ENCODE measurements at places on chromosomes 16 and 17. TPM values are rescaled to one million over a fixed set of nuclear protein-coding genes. Genes with fewer than 3 reads are reported as not detected.

Gene SLC38A8
- not detected for total RNA-seq

DNA sequence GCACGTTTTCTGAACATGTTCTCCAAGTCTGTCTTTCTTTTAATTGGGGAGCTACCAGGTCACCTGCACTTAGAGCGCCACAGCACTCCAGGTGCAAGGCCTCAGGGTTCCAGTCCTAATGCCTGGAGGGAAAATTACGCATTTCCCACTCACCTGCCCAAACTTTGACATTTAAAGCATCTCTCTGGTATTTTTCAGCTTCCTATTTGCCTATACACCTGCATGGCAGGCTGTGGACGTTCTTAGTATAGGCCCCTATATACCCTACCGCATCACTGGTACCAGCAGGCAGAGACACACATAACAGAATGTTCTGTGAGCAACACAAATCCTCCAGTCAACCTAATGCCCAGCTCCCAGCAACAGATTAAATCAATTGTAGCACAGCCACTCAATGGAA is 213.3 kb downstream of the MRTFB start:
- no peak overlapping the region for H3K27ac ChIP-seq
- H3K4me3 ChIP-seq: peak overlapping the region; percentile 83
- H3K36me3 ChIP-seq: no peaks in the 10 kb centered on the region

- no peaks in the 10 kb centered on the region for H3K27me3 ChIP-seq
- peaks cover 7% of the 10 kb centered on the region for H3K4me1 ChIP-seq
- no peak overlapping the region for H3K27ac ChIP-seq
- H3K4me3 ChIP-seq: no peak overlapping the region
- no peaks in the 10 kb centered on the region for H3K36me3 ChIP-seq
- no peak for DNase-seq
Observed at GRCh38 chr16:11907160-11907970, 8.4 kb downstream of the GSPT1 start.

- H3K27ac ChIP-seq: no peak overlapping the region
- H3K4me3 ChIP-seq: no peak overlapping the region
- H3K27me3 ChIP-seq: no peaks in the 10 kb centered on the region
- H3K4me1 ChIP-seq: peaks cover 9% of the 10 kb centered on the region
Observed at GRCh38 chr16:77890075-77890474, 101.7 kb downstream of the VAT1L start.

Gene ABCA9
- total RNA-seq: 0.13 TPM

DNA sequence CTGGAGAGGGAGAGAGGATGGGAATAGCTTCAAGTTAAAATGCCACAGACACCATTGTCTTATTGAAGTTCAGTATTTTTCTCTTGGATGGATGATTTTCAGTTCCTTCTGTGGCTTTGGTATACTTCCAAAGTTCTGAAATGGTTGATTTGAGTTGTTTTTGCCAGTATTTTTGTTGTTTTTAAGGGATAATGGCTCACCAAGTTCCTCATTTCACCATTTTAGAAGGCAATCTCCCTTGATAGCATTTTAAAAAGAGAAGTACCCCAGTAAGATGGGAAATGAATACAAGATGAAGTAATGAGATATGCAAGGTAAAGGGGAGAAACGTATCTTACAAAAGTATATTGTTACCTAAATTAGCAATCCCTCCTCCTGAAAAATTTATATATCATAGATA is 18.5 kb upstream of the SPDYE4 start:
- no peak overlapping the region for H3K4me3 ChIP-seq
- H3K4me1 ChIP-seq: peaks cover 4% of the 10 kb centered on the region
- DNase-seq: no peak
- H3K27me3 ChIP-seq: no peaks in the 10 kb centered on the region
- H3K36me3 ChIP-seq: no peaks in the 10 kb centered on the region
- H3K27ac ChIP-seq: no peak overlapping the region

DNA sequence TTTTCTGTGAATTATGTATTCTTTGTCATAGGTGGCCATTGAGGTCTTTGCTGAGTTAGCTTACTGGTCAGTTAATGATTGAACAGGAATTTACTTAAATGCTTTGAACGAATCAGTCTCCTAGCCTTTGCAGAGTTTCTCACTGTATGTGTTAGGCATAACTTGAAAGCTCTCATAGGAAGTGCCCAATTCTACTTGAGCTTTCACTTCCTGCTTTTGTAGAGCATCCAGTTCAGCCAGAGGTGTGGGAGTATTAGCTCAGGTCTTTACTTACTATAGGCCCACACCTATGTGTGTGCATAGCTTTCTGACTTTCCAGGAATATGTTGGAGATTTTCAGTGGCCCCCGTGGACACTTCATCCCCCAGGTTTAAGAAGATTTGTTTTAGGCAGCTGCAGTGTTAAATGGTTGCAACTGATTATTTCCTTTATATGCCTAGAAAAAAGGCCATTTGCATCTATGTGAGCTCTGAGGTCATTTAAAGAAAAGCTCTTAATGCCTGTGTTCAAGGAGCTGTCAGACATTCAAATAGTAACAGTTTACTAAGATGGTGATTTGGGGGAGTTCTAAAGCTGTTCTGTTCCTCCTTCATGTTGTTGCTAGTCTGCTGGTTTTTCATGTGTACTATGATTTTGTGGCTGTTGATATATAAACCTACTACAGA is 62.3 kb downstream of the PHKB start:
- no peak overlapping the region for H3K4me3 ChIP-seq
- H3K27ac ChIP-seq: peak overlapping the region; percentile 59
- H3K27me3 ChIP-seq: no peaks in the 10 kb centered on the region
- peaks cover 8% of the 10 kb centered on the region for H3K4me1 ChIP-seq
- H3K36me3 ChIP-seq: no peaks in the 10 kb centered on the region
- DNase-seq: no peak

DNA sequence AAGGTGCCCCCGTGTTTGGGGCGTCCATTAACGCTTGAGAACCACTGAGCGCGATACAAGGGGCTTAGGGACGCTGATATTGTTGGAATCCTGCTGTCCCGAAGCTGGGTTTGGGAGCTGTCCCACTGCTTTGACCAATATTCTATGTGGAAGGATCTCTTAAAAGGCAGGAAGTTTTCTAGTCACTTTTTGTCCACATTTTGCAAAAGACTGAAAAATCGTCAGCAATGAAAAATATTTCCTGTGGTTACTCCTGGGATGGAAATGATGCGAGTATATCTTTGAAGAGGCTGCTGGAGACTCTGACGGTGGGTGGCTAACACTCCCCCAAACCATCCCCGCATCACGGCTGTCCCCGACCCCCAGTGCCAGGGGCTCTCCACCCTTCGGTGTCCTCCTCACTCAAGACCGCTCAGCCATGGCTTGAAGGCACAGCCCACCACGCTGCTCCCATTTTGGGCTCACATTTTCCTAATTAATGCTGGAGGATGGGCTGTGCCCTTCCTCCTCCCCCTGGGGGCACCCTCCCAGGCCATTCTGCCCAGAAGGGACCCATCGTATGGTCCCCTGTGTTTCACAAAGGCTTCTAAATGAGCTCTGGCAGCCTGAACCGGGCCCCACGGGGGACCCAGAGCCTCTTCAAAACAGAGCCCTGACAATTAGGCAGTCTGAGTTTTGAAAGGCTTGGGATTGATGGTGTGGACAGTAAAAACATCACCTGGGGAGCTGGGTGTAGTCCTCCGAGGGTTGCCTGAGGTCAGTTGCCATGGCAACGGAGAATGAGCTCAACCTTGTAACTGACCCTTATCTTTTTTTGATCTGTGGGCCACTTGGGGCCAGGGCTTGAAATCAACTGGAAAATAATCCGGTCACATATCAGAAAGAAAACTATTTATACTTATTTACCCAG is 158.6 kb downstream of the C16orf78 start:
- H3K36me3 ChIP-seq: no peaks in the 10 kb centered on the region
- no peak overlapping the region for H3K27ac ChIP-seq
- no peak overlapping the region for H3K4me3 ChIP-seq
- peaks cover 72% of the 10 kb centered on the region for H3K4me1 ChIP-seq

DNA sequence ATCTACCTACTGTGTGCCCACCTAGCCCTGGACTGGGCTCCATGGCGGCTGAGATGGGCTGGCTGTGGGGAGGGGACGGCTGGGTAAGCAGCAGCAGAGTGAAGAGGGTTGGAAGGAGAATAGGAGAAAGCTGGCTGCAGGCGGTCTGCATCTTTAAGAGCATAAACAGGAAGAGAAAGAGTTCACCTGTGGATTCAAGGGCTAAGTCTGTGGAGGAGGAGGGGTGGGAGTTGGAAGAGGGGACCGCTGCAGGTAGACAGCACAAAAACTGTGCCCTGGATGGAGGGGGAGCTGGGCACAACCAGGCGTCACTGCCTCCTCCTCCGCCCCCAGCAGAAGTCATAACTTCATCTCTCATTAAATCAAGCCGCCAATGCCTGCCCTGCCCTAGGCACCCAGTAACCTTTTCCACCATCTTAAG is 677 bp downstream of the SLC13A2 start:
- no peaks in the 10 kb centered on the region for H3K4me1 ChIP-seq
- no peaks in the 10 kb centered on the region for H3K36me3 ChIP-seq
- DNase-seq: no peak
- H3K27me3 ChIP-seq: peaks cover 5% of the 10 kb centered on the region

DNA sequence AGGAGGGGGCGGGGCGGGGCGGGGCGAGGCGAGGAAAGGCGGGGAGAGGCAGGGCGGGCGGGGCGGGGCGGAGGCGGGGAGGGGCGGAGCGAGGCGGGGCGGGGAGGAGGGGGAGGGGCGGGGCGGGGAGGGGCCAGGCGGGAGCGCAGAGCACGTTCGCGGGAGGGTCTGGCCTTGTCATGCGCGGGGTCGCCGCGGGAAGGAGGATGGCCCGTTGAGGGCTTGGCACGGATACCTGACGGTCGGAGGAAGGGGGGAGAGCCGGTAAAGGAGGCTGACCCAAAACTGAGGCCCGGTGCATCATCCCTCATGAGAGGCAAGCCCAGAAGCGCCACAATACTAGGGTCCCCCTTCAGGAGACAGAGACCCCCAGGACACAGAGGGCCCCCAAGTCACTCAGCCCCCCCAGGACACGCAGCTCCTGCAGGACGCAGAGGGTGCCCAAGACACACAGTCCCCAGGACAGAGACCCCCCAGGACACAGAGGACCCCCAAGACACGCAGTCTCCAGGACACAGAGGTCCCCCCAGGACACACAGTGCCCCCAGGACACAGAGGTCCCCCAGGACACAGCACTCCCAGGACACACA is 593 bp upstream of the WDR45B start:
- no peaks in the 10 kb centered on the region for H3K36me3 ChIP-seq
- no peak overlapping the region for H3K27ac ChIP-seq
- peaks cover 6% of the 10 kb centered on the region for H3K4me1 ChIP-seq
- no peaks in the 10 kb centered on the region for H3K27me3 ChIP-seq

Gene COX6A2
- total RNA-seq: not detected

GRCh38 chr17:56912105-56912999 is 1.5 kb downstream of the TRIM25 start:
- peaks cover 40% of the 10 kb centered on the region for H3K27me3 ChIP-seq
- H3K36me3 ChIP-seq: no peaks in the 10 kb centered on the region
- no peak overlapping the region for H3K4me3 ChIP-seq
- DNase-seq: no peak
- no peak overlapping the region for H3K27ac ChIP-seq

Gene ITGA2B
- 8.0 TPM for total RNA-seq

Gene HBM
- not detected for total RNA-seq

- H3K4me1 ChIP-seq: peaks cover 10% of the 10 kb centered on the region
- no peak overlapping the region for H3K4me3 ChIP-seq
- H3K36me3 ChIP-seq: no peaks in the 10 kb centered on the region
- no peak overlapping the region for H3K27ac ChIP-seq
Observed at GRCh38 chr17:36469733-36470132, 16.7 kb upstream of the ZNHIT3 start.

- H3K4me1 ChIP-seq: peaks cover 3% of the 10 kb centered on the region
- no peak overlapping the region for H3K27ac ChIP-seq
- no peaks in the 10 kb centered on the region for H3K27me3 ChIP-seq
- H3K4me3 ChIP-seq: no peak overlapping the region
- no peaks in the 10 kb centered on the region for H3K36me3 ChIP-seq
Observed at GRCh38 chr16:10137341-10137740, 44.9 kb downstream of the GRIN2A start.

DNA sequence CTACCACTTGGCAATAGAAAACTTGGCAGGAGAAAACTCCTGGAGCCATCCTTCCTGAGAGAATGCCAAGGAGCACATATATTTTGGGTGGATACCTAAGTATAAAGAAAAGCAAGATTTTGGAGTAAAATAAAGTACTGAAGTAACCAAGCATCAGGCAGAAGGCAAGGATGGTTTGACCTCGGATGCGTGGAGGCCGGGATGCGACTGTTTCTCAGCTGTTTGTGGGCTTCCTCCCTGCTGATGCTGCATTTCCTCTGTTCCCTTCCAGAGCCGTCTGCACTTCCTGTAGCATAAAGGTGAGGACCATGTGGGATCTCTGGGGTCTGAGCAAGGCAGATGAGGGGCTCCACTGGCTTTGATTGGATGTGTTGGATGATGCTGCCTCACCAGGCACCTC is 5.5 kb upstream of the TCF25 start:
- peaks cover 4% of the 10 kb centered on the region for H3K36me3 ChIP-seq
- H3K4me1 ChIP-seq: no peaks in the 10 kb centered on the region
- no peak for DNase-seq
- no peak overlapping the region for H3K27ac ChIP-seq

Gene ABCA10
- total RNA-seq: 0.21 TPM

DNA sequence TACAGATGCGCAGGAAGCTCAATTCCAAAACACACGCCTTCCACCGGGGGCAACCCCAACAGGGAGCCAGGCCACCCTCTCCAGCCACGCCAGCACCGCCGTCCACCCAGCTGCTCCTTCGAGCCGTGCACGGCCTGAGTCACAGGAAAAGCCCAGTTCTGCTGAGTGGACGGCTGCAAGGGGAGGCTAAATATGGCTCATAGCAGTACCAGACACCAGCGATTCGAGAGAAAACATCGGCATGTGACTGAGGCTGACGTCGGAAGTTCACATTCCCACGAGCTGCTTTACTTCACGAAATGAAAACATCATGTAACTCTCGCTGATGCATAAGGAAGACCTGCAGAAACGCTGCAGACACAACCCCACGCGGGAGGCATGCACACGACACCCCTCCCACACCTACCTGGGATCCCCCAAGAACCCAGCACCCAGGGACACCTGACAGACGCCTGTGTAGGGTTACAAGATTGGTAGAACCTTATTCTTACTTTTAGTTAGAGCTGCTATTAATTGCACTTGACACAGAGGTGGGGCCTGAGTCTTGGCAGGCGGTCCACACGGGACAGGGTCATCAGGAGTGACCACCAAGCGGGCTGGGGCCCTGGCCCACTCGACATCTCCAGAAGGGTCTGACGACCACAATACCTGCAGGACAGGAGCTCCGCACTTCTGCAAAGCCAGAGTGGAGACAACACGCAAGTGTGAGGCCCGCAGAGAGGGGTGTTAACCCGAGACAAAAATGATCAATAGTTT is 116.8 kb downstream of the ANKRD11 start:
- H3K36me3 ChIP-seq: no peaks in the 10 kb centered on the region
- H3K4me1 ChIP-seq: peaks cover 33% of the 10 kb centered on the region
- no peak overlapping the region for H3K4me3 ChIP-seq

Gene ARHGAP23
- 14.2 TPM for total RNA-seq

GRCh38 chr16:11257131-11257938 is 1.3 kb upstream of the SOCS1 start:
- peak; percentile 85 for DNase-seq
- H3K4me1 ChIP-seq: peaks cover 9% of the 10 kb centered on the region
- H3K27me3 ChIP-seq: peaks cover 28% of the 10 kb centered on the region
- H3K36me3 ChIP-seq: no peaks in the 10 kb centered on the region
- H3K4me3 ChIP-seq: peak overlapping the region; percentile 53

Data from neural progenitor cell (in vitro differentiated cells).